ENCODE measurements at places on chromosomes 12 and 14. TPM values are rescaled to one million over a fixed set of nuclear protein-coding genes. Genes with fewer than 3 reads are reported as not detected.

DNA sequence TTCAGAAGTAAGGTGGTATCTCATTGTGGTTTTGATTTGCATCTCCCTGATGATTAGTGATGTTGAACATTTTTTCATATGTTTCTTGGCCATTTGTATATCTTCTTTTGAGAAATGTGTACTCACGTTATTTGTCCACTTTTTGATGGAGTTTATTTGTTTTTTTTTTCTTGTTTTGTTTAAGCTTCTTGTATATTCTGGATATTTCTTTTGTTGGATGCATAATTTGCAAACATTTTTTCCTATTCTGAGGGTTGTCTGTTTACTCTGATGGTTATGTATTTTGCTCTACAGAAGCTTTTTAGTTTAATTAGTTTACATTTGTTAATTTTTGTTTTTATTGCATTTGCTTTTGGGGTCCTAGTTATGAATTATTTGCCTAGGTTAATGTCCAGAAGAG is 927.4 kb upstream of the LRFN5 start:
- no peak overlapping the region for H3K27ac ChIP-seq
- no peaks in the 10 kb centered on the region for H3K4me1 ChIP-seq
- no peak for DNase-seq
- no peaks in the 10 kb centered on the region for H3K36me3 ChIP-seq

CFAP251 gene
- 0.60 TPM for total RNA-seq

BHLHE41 gene
- 12.1 TPM for total RNA-seq

MYF5 gene
- total RNA-seq = 9.3 TPM

GRCh38 chr12:57626921-57627445 is 6.0 kb downstream of the B4GALNT1 start:
- H3K4me3 ChIP-seq = no peak overlapping the region
- no peak overlapping the region for H3K27ac ChIP-seq
- H3K36me3 ChIP-seq = no peaks in the 10 kb centered on the region

EIF2S3B gene
- not detected for total RNA-seq

DNA sequence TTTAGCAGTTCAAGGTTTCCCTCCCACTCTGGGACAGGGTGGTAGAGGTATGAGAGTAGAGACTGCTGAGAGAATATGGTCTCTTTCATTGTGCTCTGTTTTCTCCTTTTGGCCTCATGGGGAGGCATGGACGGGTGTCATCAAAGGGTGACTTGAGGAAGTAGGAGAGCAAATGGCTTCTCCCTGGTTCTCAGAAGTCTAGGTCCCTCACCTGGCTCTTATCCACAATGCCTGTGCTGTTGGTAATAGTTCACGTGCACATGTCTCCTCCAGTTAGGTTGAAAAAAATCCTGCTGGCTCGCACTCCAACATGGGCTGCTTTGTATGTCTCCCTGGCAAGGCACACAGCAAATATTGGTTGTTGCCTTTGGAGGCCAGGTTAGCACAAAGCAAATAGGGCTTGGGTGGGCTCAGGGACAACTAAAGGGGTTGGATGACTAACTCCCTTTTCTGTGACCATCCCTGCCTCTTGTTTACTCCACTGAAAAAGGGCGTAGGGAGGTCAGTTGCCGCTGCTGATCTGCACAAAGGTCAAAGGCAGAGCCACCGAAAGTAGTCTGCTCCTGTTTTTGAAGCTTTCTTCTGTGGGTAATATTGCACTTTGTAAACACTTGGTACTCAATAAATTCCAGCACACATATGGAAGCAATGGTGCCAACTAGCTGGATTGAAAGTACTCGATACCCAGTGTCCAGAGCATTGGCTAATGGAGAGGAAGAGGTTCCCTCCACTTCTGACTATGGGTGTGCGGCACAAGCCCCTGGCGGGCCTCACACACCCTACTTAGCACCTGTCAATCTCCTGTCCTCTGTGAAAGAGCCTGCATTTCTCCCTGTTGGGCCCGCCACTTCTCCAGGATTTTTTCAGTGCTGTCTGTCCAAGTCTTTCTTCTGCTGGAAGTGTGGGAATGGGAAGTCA is 121.8 kb downstream of the SLC38A6 start:
- no peak overlapping the region for H3K4me3 ChIP-seq
- peak overlapping the region; percentile 66 for H3K27ac ChIP-seq
- no peaks in the 10 kb centered on the region for H3K36me3 ChIP-seq
- H3K4me1 ChIP-seq = peaks cover 40% of the 10 kb centered on the region
- DNase-seq = no peak

- no peaks in the 10 kb centered on the region for H3K36me3 ChIP-seq
- no peak overlapping the region for H3K4me3 ChIP-seq
- H3K4me1 ChIP-seq = no peaks in the 10 kb centered on the region
Measured at GRCh38 chr14:65387628-65388027, 24.9 kb upstream of the FUT8 start.

DNA sequence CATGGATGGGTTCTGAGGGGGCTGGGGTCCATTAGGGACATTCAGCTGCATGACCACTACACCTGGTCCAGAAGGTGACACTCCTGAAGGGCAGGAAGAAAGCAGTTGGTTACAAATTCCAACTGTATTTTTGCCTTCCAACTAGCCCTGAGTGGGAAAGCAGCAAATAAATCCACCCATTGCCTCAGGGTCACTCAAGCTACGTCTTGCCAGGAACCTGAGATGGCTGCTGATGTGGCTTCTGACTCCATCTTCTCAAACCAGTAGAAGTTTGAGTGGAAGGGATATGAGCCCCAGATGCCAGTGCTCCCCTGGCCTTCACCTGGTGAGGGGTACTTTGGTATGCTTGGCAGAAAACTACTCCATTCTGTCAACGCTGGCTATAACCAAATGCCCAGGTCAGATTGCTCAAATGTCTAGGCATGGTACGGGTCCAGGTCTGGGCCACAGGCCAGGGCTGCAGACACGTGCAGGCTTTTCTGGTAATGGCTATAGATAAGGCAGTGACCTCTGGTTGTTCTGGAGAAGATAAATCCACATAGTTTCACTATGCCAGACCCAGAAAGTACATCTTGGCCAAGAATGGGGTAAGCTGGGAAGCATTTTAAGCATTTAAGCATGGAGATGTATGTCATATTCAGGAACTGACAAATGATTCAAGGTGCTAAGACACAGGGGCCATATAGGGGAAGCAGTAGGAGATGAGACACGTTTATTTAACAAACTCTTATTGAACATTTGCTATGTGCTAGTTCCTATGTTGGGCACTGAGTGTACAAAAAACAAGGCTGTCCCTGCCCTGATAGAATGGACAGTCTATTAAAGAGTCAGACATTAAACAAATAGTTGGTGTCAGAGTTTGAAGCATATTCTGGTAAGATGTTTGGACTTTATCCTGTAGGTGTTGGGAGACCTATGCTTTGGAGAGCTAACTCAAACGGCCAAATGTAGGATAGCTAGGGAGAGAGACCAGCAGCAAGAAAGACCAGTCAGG is 8.3 kb upstream of the STAC3 start:
- H3K4me1 ChIP-seq = peaks cover 71% of the 10 kb centered on the region
- H3K27me3 ChIP-seq = no peaks in the 10 kb centered on the region
- DNase-seq = no peak
- peaks cover 15% of the 10 kb centered on the region for H3K36me3 ChIP-seq
- no peak overlapping the region for H3K4me3 ChIP-seq

DNA sequence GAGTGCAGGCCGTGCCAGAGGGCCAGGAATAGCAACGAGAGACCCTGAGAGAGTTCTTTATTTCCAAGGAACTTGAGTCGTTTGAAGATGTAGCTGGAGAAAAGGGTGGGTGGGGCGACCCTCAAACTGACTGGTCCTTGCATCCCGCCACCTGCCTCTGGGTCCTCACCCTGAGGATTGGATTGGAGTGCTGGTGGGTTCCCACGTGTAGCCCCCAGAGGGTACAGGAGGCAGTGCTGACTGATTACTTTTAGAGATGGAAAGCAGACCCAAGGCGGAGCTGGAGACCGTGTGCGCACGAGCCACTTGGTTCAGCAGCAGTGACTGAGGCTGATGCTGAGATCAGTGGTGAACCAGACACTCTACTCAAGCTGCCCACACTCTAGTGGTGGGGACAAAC is 6.9 kb downstream of the EMG1 start:
- peaks cover 1% of the 10 kb centered on the region for H3K4me1 ChIP-seq
- H3K27me3 ChIP-seq = no peaks in the 10 kb centered on the region
- H3K4me3 ChIP-seq = no peak overlapping the region

DNA sequence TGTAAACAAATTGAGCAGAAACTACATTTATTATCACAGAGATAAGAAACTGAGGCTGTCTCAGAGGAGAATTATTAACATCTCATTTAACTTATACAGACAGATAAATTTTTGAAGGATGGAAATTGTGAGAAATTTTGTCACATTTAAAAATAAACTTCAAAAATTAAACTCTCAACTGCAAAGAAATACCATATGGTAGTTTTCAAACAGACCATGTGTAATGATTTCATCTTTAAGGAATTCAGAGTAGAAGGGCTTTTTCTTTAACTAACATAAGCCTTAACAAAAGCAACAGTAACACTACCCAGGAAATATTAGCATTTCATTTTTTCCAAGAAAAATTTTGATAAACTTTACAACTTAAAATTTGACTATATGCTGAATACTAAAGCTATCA is 26.6 kb downstream of the NUP37 start:
- H3K4me1 ChIP-seq = no peaks in the 10 kb centered on the region
- no peaks in the 10 kb centered on the region for H3K36me3 ChIP-seq
- H3K4me3 ChIP-seq = no peak overlapping the region
- no peaks in the 10 kb centered on the region for H3K27me3 ChIP-seq
- DNase-seq = no peak

DHRS4 gene
- 44.1 TPM for total RNA-seq

PIANP gene
- not detected for total RNA-seq

ABCC9 gene
- 140 TPM for total RNA-seq

TMEM132C gene
- total RNA-seq = 0.24 TPM

MUCL1 gene
- not detected for total RNA-seq

All from gastrocnemius medialis (tissue), 4 donors.